ENCODE measurements at places on chromosomes 12 and 14. TPM values are rescaled to one million over a fixed set of nuclear protein-coding genes. Genes with fewer than 3 reads are reported as not detected.

- DNase-seq, result no peak
Observed at GRCh38 chr12:93279565-93280412, 97.9 kb upstream of the NUDT4 start.

GRCh38 chr12:15049461-15050153, 76.8 kb downstream of the PDE6H start:
- DNase-seq, result no peak

- DNase-seq, result no peak
Observed at GRCh38 chr12:46524778-46525177, 152.2 kb upstream of the SLC38A2 start.

DNA sequence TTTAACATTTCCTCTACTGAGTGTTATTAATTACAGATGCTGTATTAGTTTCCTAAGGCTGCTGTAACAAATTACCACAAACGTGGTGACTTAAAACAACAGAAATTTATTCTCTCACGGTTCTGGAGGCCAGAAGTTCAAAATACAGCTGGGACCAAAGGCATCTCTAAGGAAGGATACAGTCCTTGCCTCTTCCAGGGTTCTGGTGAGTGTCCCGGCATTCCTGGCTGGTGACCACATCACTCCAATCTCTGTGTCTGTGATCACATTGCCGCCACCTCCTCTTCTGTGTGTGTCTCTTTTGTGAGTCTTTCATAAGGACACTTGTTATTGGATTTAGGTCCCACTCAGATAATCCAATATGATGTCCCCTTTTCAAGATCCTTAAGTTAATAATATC, 85.1 kb upstream of the CCDC198 start:
- no peak for DNase-seq

DNA sequence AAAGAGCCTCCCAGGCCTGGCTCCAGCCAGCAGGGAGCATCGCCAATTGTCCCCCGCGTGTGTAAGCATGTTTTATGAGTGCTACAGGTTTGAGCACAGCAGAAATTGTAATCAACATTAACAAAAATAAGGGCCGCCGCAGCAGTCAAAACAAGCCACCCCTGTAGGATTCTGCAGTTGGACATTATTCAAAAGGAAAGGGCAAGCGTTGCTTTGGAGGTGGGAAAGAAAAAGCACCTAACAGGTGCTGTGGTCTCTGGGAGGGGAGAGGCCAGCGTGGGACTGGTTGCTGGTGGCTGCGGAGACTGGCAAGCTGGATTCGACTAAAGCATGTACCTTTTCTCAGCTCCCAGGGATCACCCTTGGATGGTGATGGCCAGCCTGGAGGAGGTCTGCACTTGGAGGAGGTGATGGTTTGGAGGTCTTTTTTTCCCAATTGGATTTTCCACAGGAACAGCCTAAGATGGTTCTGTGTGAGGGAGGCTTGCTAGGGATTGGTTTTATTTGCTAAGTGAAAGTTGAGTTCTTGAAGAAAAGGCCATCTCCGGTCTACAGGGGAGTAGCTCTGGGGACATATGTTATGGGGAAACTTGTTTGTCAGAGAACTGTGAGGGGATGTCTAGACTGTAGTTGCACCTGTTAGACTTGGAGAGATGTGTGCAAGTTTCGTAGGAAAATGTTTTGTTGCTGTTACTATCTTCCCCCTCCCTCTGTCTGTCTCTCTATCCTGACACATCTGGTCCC, 2.0 kb downstream of the DYRK2 start:
- no peak for DNase-seq

- DNase-seq, result no peak
Observed at GRCh38 chr12:43776498-43776897, 17.7 kb downstream of the IRAK4 start.

GRCh38 chr14:53368711-53369201, 215.6 kb upstream of the DDHD1 start:
- DNase-seq, result no peak

DNA sequence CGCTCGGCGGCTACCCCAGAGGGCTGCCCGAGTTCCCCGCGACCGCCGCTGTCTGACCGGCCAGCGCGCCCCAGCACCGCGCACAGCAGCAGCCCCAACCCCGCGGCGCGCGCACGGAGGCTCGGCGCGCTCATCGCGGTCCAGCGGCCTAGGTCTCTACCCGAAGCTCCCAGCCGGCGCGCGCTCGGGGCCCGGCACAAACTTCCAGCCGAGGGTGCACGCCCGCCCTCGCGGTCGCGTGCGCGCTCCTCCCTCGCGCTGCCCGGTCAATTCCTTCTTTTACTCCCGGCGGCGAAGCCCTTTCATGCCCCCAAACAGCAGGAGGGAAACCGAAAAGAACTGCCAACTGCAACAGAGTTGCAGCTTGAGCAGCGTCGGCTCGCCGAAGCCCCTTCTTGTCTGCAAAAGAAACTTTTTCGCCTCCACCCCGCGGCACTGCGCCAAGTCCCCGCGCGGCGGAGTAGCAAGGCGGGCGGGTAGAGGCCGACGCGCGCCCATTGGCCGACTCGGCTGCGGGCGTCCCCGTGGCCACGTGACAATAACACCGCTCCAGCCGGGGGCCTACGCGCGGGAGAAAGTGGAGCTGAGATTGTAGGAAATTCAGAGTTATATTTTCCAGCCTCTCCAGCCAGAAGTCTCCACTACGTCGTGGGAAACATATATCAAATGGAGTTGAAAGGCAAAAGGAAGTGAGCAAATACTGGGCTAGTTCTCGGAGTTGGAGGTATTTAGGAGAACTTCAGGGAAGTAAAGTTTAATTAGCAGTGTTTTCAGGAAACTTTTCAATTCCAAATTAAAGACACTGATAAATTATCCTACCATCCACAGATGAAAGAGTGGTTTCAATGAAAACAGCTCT, at the start of gene LRIG3:
LRIG3 (minus strand) TSS at position 403 of the 859 bp plus-strand sequence; CDS start at position 134, 269 bp downstream.
- peak; percentile 10 for DNase-seq

GRCh38 chr12:15206338-15206737, 14.9 kb downstream of the RERG start:
- DNase-seq, result no peak

DNA sequence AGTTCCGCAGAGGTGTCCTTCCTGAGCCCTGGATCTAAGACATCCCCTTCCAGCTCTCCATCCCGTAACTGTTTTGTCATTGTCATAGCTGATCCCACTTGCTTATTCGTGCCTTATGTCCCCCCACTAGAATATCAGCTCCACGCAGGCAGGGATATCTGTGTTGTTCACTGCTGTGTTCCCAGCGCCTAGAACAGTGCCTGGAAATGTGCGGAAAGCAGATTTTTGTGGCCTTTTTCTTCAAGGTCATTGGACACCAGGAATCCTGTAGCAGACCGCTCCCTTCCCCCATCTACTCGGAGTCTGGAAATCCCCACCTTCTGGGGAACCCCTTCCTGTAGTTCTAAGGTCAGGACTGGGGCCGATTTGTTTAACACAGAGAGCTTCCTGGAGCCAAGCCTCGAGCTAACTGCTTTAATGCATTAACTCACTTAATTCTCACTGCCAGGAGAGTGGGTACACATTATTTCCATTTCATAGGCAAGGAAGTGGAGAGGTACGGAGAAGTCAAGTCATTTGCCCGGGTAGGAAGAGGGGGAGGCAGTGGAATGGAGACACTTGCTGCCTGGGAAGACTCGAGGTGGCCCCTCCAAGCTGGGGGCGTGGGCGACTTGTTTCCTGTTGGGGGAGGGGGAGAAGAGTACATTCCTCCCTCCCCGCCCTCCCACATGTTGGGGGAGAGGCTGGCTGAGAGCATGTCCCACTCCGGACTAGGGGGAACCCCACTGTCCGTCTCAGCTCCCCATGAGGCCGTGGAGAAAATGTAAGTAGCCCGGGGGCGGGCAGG, 1.2 kb upstream of the SH2B3 start:
- peak; percentile 54 for DNase-seq

- DNase-seq, result no peak
Observed at GRCh38 chr12:123098780-123099179, 52.1 kb downstream of the PITPNM2 start.

DNA sequence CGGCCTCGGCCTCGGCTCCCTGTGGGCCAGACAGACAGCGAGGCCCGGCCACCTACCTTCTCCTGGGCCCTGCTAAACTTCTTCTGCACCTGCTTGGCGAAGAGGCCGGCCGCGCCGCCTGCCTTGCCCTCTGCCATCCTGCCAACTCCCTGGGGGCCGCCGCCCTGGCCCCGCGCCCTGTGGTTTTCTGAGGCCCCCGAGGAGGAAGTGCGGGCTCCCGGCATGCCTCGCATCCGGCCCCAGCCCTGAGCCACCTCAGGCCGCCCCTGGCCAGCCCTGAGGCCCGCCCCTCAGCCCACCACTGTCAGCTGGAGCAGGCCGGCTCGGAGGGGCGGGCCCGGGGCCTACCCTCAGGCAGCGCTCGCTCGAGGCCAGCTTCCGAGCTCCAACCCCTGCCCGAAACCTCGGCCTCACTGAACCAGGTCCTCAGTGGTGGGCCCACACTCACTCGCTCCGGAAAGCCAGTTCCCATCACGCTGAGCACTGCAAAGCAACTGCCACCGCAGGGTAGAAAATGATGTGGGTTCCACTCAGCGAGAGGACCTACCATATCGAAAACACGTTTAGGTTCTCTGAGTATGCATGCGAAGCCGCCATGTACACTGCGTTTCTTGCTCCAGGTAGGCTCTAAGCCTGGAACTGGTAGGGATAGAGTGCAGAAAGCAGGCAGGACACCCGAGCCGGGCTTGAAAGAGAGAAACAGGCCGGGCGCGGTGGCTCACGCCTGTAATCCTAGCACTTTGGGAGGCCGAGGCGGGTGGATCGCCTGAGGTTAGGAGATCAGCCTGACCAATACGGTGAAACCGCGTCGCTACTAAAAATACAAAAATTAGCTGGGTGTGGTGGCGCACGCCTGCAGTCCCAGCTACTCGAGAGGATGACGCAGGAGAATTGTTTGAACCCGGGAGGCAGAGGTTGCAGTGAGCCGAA, at the start of gene BIN2:
BIN2 (minus strand) TSS at position 209 of the 930 bp plus-strand sequence; CDS start at position 137, 72 bp downstream.
- DNase-seq, result peak; percentile 61

DNA sequence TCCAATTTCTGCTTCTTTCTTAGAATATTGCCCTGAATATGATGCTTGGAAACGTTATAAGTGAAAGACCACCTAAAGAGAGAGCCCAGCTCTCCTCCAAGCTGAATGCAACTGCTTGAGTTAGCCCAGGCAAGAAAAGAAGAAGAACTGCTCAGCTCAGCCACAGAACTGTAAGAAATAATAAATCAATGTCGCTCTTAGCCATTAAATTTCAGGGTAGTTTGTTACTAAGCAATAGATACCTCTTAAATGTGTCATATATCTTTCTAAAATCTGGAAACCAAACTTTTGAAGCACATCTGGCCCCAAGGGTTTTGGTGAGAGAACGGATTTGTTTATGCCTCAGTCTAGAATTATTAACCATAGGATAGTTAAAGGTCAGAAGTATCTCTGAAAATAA, 50.4 kb downstream of the SLC6A15 start:
- no peak for DNase-seq

DNA sequence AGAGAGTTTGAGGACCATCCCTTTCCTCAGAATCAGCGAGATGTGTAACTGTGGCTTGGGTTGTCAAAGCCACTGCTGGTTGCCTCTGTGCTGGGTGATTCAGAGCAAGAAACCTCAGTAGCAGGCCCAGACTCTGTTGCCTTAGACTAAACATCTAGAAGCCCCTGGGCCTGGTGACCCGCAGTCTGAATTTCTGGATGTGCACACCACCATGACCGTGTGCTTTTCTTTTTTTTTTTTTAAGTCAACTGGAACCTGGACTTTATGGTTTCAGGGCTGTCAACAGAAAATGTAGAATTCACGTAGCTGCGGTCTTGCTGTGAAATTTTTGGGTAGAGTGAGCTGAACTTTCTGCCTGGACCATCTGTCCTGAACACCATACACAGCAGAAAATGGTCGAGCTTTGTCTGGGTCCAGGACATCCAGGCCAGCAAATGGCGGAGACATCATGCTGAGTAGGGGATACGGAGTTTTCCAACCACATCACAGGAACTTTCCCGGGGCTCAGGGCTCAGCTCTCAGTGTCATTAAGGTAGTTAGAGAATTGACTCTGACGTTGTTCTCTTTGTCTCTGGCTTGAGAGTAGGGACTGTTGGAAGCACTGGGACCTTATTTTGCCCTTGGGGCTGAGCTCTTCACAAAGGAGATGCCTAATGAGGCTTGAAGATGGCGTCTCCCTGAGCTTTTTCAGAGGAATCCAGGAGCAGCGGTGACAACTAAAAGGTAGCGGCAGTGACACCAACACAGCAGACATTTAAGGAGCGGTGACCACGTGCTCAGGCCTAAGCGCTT, 23.0 kb upstream of the BATF start:
- no peak for DNase-seq

- DNase-seq, result no peak
Observed at GRCh38 chr12:108686780-108687179, 44.5 kb downstream of the CORO1C start.

- DNase-seq, result no peak
Observed at GRCh38 chr12:2168808-2169207, 116.0 kb downstream of the CACNA1C start.

GRCh38 chr14:94066089-94066676, 14.8 kb downstream of the DDX24 start:
- DNase-seq, result no peak

GRCh38 chr12:63387771-63388170, 236.8 kb upstream of the AVPR1A start:
- DNase-seq, result no peak

GRCh38 chr14:91409928-91410718, 7.5 kb downstream of the CCDC88C start:
- DNase-seq, result peak; percentile 52

DNA sequence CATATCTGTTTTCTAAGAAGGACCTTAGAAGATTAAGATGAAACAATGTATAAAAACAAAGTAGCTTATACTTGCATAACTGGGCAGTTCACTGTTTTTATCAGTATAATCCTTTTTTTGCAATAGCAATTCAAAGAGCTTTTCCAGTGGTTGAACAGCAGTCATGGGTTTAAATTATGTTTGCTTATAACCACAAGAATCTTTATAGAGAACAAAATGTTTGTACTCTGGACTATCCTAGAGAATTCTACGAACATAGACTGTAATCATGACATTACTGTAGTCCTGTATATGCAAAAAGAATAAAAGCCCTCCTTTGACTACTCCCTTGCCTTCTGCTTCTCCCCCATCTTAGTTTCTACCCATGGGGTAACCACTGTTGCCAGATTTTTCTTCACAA, 5.7 kb downstream of the FAM177A1 start:
- no peak for DNase-seq

Gene DAO
- total RNA-seq, result not detected

Gene NID2
- total RNA-seq, result not detected

Gene KLHDC1
- total RNA-seq, result 1.0 TPM

Gene ZNF891
- 1.8 TPM for total RNA-seq

Gene TEX52
- total RNA-seq, result 0.20 TPM

Gene GPR68
- total RNA-seq, result 4.6 TPM

Gene LYZ
- 0.30 TPM for total RNA-seq
